ENCODE measurements at places on chromosomes 11 and 22.

DNA sequence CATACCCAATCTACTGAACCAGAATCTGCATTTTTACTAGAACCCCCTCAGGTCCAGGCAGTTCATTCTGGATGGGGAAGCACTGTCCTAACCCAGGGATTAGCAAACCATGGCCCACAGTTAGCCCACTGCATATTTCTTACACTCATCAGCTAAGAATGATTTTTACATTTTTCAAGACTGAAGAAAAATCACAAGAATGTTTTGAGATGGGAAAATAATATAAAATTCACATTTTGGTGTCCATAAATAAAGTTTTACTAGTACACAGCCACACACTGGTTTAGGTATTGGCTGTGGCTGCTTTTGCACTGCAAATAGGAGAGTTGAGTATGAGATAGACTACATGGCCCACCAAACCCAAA is 59.4 kb downstream of the PPFIBP2 start:
- no peak for DNase-seq

GRCh38 chr22:43057641-43058040 is 31.6 kb downstream of the TTLL1 start:
- DNase-seq: no peak

DNA sequence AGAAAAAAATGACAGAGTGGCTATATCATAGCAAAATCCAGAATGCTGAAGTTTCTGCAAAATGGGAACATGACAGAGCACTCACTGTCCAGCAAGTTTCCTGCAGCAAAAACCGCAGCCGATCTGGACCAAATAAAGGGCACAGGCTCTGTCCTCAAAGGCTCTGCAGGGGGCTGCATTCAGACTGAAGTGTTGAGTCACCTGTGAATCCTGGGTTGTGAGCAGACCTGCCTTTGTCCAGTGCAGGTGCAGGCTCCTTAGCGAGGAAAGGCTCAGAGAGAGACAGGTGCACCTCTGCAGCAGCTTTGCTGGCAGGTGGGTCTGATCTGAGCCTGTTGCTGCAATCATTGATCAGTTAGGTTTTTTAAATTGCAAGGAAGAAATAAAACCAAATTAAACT is 29.3 kb upstream of the NFAM1 start:
- no peak for DNase-seq

GRCh38 chr22:31607696-31608095 is 54.3 kb downstream of the PISD start:
- no peak for DNase-seq

- DNase-seq: no peak
Measured at GRCh38 chr22:31295831-31296657, 3.8 kb upstream of the PIK3IP1 start.

DNA sequence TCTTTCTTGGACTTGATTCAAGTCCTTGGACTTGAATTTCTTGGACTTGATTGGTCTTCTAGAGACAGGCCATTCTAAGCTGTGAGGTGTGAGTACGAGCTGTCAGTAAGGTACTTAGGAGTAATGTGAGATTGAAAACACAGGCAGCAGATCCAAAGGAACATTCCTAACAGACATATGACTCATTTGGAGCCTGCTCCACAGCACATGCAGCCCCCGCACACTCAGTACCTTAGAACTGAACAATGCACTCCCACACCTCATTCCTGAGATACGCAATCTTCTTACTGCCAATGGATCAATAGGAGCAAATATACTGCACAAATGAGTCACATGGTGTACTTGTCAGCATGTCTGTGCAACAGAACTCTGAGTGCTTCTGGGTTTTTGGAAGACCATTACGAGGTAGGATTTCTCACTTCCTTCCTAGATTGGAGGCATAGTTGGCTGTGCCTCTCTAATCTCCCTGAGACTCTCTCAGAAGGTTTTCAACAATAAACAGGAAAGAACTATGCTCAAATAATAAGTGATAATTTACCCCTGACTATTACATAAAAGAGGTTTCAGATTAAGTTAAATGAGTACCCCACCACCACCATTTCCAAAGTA is 243.1 kb downstream of the KCNA4 start:
- DNase-seq: no peak

GRCh38 chr11:99333621-99334020 is 312.9 kb downstream of the CNTN5 start:
- DNase-seq: no peak

DNA sequence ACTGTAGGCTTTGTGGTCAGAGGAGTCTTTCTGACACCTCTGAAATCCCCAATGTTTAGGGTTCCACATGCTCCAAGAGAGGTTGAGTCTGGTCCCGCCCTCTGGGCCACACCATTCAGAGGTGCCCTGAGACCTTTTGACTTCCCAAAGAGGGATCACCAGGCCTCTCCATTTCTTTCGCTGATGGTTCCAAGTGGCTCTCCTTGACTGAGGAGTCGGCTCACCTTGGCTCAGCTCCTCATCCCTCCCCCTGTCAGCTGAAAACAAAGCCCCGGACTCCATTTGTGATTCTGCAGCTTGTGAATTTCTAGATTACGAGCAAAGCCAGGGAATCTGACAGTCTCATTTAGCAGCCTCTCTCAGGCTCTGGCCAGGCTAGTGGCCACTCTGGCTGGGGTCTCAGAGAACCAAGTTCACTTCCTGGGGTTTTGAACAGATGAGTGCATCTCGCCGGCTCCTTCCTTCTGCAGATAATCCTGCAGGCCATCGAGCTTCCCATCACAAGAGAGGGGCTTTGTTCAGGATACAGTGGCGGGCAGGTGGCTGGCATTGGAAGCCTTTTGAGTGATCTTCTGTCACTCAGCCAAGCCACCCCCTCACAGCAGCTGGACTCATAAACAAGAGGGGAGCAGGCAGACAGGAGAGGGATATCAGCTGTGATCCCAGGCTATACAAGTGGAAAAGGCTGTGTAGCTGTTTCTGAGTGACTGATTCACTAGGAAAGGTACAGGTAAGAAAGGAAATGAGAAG is 102.9 kb downstream of the TRIM29 start:
- no peak for DNase-seq

GRCh38 chr22:39090426-39091064 is 6.5 kb upstream of the APOBEC3H start:
- peak; percentile 70 for DNase-seq

DNA sequence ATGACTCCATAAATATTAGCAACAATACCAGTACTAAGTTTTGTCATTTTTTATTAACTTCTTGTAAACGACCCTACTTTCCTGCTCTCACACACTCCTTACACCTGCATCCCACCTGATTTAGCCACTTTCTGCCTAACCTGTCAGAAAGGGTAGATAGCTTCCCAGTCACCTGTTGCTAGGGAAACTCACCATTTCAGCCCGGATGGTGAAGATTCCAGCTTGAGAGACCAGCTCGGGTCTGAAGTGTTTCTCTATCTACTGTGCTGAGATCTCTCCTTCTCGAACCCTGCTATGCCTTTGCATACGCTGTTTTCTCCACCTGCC is at the start of gene PARVG:
TSS of gene PARVG (plus strand) at position 220 of the 327 bp plus-strand sequence. CDS start 2,405 bp downstream, outside the sequence.
- no peak for DNase-seq

DNA sequence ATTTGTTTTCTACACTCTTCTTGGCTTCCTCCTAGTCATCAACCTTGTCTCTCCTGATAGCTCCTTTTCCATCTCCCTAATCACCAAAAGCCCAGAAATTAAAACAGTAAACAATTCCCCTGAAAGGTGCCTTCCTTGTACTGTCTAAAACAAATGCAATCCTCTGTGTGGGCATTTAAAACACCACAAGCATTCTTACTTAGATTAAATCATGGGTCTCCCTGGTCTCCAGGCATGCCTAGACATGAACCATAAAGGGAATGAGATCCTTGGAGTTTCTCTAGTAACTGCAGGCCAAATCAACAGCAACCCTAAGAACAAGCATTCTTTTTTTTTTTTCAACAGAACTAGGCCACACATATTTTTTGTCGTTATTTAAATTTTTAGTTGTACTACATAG is 1.9 kb downstream of the BTG4 start:
- DNase-seq: no peak

GRCh38 chr11:68966894-68967780 is 13.6 kb downstream of the MRGPRD start:
- no peak for DNase-seq

- DNase-seq: peak; percentile 82
Measured at GRCh38 chr11:73307323-73308002, 613 bp upstream of the ARHGEF17 start.

- DNase-seq: no peak
Measured at GRCh38 chr11:68539395-68539794, 78.8 kb downstream of the PPP6R3 start.

- DNase-seq: no peak
Measured at GRCh38 chr11:95501761-95502266, 270.8 kb upstream of the SESN3 start.

DNA sequence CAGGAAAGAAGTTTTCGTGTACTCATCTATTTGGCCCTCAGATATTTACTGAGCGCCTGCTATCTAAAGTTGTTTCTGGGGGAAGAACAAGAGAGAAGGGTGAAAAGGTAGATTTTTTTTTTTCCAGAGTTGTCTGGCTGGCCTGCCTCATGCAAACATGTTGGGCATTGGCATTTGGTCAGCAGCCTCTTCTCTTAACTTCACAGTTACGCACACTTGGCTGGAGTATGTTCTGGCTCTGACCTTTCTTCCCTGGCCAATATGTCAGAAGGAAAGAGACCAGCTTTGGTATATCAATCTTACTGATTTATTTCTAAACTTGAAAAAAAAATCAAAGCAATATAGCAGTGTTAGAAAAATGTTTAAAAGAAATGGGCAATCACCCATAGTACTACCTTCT is 54.2 kb upstream of the GRAMD1B start:
- DNase-seq: no peak

GRCh38 chr11:123388640-123389039 is 41.4 kb upstream of the GRAMD1B start:
- DNase-seq: no peak

- DNase-seq: no peak
Measured at GRCh38 chr11:33694346-33695050, 6.1 kb downstream of the C11orf91 start.

DNA sequence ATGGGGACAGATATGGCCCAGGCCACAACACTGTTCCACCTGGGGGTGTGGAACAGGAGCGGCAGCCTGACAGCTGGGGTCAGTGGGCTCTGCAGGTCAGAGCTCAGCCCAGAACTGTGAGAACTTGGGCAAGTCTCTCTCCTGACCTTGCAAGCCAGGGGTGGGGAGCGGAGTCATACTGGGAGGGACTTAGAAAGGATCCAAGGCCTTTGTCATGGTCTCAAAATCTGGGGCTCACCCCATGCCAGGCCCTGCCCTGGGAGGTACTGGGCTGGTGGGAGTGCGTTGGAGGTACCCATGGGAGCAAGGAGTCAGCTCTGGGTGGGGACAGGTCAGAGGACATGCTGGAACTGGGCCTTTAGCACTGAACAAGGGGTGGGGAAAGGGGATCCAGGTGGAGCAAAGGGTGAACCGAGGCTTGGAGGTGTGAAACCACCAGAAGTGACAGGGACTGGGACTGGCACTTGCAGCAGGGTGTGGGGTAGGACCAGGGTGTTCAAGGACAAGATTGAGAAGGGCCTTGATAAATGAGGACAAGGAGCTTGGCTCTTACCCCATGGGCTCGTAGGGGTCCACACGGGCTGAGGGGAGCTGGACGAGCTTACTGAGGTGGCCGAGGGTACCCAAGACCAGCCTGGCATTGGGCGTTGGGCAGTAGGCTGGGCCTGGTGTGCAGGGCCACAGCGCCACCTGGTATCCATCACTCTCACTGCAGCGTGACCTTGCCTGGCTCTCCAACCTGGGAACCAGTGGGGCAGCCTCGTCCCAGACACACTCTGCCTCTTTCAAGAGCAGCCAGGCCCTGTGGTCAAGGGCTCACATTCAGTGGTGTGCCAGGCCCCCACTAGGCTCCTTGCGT is 7.4 kb upstream of the PMM1 start:
- DNase-seq: peak; percentile 19

DNA sequence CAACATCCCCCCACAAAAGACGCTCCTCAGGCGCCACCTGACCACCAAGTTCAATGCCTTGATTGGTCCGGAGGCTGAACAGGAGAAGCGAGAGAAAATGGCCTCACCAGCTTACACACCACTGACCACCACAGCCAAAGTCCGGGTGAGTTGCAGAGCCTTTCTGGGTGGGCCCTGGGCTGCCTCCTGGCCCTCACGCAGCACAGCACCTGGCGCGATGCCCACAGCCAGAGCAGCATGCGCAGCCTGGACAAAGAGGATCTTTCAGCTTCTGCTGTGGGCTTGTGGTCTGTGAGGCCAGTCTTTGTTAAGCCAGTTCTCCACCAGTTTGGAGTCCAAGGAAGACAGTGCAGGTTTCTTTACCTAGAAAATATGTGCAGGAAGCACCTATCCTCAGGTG is 21.6 kb downstream of the CYB5R2 start:
- DNase-seq: no peak

GRCh38 chr11:111392552-111392951 is 13.5 kb upstream of the POU2AF1 start:
- no peak for DNase-seq

- no peak for DNase-seq
Measured at GRCh38 chr22:50605613-50606074, 5.1 kb downstream of the MAPK8IP2 start.

DNA sequence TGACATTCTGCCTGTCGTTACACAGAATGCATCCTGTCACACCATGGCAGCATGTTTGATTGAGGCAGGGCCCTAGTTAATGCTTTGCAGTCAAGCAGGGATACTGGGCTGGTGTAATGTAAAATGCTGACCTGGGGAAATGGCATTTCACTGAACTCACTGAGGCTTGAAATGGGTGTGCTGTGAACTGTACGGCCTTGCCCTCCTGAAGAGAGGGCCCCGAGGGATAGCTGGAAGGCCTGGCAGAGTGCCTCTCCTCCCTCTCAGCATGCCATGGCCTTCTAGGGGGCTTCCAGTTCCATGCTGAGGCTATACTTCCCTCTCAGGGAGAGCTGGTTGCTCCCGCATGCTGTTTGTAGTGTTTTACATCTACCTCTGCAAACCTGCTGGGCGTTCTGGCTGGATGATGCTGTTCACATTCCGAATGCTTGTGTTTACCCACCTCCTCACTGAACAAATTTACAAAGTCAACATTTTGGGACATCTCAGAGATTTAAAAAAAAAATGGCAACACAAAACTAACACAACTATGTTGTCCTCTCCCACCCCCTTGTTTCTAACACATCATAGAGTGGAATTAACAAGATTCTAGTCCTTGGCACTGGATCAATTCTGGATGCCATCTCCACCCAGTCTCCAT is 416.7 kb upstream of the CADM1 start:
- no peak for DNase-seq

GRCh38 chr11:8228231-8228630 is 35.4 kb downstream of the LMO1 start:
- no peak for DNase-seq

GRCh38 chr22:47632701-47633100 is 870.3 kb downstream of the TBC1D22A start:
- DNase-seq: no peak

DNA sequence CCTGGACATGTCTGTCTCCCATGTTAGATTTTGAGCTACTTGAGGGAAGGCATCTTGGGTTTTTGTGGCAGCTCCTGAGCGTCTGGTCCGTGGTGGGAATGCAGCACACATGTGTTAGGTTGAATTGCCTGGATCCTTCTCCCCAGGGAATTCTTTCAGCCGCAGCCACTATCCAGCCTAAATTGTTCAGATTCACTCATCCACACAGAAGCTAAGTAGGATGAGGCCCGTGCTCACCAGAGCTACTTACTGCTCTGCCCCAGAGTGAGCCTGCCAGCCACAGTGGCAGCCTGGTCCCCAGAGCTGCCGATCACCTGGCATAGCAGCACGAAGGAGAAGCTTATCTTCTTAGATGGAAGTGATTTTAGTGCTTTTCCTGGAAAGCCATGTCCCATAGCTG is 34.4 kb upstream of the SORL1-AS1 start:
- no peak for DNase-seq

GRCh38 chr11:125267548-125267947 is 103.0 kb downstream of the PKNOX2 start:
- DNase-seq: no peak

- DNase-seq: no peak
Measured at GRCh38 chr11:69307421-69307820, 13.5 kb downstream of the MYEOV start.

All from stimulated activated CD4-positive, alpha-beta T cell treated with anti-CD3 and anti-CD28 coated beads, Interleukin-15, amount 100 ng/mL, for 1 hour (primary cell).